ENCODE measurements at places on chromosomes 13 and 19.

DNA sequence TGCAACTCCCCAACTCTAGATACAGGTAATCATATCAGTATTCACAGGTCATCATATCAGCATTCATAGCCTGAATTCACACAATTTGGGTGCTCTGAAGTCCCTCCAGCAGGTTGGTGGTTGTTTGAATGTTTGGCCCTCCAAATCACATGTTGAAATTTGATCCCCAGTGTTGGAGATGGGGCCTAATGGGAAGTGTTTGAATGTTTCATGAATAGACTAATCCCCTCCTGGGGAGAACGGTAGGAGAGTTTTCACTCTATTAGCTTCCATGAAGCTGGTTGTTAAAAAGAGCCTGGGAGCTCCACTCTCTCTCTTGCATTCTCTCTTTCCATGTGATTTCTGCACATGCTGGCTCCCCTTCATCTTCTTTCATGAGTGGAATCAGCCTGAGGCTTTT lies 288.6 kb upstream of the PCDH9 start:
- no peak for DNase-seq

- no peak for DNase-seq
Observed at GRCh38 chr13:51034906-51035305, 76.2 kb downstream of the C13orf42 start.

GRCh38 chr13:108328848-108329247 lies 59.3 kb downstream of the TNFSF13B start:
- no peak for DNase-seq

DNA sequence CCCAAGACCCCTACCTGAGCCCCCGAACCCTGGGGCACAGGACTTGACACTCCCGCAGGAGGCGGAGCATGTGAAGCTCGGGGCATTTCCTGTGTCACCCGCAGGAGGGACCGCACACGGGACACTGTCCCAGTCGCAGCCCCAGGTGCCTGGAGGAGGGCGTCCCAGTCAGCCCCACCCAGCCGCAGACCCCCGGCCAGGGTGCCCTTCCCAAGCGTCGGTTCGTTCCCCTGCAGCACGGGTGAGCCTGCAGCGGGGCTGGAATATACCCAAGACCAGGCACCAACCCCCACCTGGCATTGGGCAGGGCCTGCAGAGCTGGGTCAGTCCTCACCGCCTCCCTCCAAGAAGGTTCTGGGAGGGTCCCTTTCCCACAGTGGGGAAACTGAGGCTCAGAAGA lies 21.6 kb downstream of the TCF3 start:
- no peak for DNase-seq

GRCh38 chr13:95250961-95251360 lies 50.3 kb downstream of the ABCC4 start:
- no peak for DNase-seq

GRCh38 chr13:78659732-78660494 lies 958 bp upstream of the OBI1 start:
- no peak for DNase-seq

- no peak for DNase-seq
Observed at GRCh38 chr13:50783066-50783465, 60.4 kb downstream of the DLEU7 start.

- DNase-seq = no peak
Observed at GRCh38 chr13:106981051-106981450, 413.1 kb upstream of the ARGLU1 start.

DNA sequence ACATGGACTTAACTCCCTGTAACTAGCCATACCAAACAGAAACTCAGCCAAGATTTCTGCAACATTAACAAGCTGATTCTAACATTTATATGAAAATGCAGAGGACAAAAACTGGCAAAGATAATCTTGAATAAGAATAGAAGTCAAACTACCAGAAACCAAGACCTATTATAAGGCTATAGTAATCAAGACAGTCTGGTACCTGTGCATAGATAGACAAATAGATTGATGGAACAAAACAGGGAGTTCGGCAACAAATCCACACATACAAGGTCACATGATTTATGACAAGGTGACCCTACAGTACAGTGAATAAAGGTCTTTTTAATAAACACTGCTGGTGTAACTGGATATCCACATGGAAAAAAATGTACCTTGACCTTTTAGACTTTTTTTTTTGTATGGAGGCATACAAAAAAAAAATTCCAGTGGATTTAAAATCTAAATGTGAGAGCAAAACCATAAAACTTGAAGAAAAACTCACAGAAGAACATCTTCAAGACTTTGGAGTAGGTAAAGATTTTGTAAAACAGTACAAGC lies 2.9 kb upstream of the RFC3 start:
- DNase-seq = no peak

GRCh38 chr13:46834657-46835056 lies 37.7 kb upstream of the ESD start:
- no peak for DNase-seq

Measured in hematopoietic multipotent progenitor cell treated with erythropoietin and hydrocortisone succinate and interleukin-3 and kit ligand, for 17 days (in vitro differentiated cells).